Tongue (tissue), 3 donors: ENCODE measurements at places on chromosomes 16 and 17. TPM values are rescaled to one million over a fixed set of nuclear protein-coding genes. Genes with fewer than 3 reads are reported as not detected.

GRCh38 chr17:78967782-78968362, 11.9 kb downstream of the LGALS3BP start:
- no peak for DNase-seq

GRCh38 chr16:75229172-75230031, 10.6 kb downstream of the CTRB1 start:
- no peak for DNase-seq

DNA sequence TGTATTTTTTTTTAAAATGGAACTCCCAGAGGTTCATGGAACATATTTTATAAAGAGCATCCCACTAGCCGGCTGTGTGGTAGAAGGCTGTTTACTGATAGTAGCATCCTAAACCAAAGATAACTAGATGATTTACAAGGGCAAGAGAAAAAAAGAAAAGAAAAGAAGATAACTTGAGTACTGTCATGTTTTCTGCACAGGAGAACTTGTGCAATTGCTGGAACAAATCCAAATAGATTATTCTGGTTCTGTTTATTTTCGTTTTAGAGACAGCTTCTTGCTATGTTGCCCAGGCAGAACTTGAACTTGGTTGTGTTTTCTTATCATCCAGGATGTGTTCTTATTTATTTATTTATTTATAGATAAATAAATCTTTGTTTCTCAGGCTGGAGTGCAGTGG, 20.9 kb upstream of the PPM1D start:
- DNase-seq: no peak

- peak; percentile 61 for DNase-seq
These were observed 5.0 kb downstream of the CA4 start for GRCh38 chr17:60154616-60155426.

Gene RAMP2
- total RNA-seq: 11.9 TPM

Gene STAC2
- total RNA-seq: 0.41 TPM

Gene CIAO3
- total RNA-seq: 36.1 TPM

DNA sequence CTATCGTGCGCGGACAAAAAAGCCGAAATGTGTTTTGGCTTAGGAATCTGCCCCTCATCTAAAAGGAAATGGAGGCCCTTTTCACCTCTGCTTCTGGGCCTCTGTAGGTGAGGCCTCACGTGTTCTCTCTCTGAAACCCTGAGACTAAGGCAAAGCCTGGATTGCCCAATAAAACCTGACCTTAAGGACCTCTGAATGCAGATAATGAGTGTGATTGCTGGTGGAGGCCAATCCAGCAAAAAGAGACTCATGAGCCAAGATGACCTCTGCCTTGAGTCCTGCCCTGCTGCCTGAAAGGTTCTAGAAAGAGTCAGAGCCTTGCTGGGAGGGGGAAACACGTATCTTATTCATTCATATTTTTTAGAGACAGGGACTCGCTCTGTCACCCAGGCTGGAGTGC, 44.5 kb upstream of the ABR start:
- no peak for DNase-seq

Gene KRTAP9-2
- not detected for total RNA-seq

DNA sequence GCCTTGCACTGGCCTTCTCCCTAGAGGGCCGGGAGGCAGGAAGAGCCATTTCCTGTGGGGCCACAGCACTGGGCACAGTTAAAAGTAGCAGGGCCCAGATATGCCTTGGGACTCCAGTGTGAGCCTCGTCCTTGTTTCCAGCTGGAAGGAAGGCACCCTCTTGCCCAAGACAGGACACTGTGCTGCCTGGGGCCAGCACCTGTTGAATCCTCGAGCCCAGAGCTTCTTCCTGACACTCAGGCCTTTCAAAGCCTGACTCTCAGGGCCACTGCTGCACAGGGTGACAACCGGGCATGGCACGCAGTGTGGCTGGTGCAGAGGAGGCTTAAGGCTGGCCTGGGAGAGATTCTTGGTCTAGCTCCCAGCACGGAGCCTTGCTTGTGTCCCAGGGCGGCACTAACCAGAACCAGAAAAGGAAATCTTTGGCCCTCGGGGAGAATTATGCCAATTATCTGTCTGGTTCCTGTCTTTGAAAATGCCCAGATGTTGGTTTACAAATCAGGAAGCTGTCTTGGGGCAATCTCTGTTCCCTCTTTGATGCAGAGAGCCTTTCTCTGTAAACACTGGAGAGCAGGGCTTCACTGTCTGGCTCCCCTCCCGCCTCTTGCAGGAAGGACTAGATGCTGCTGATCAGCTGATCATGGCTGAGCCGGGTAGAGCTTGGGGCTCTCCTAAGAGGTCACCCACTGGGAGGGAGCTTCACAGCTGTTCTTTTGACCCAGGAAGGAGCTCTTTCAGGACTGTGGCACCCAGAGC, 11.1 kb downstream of the LDHD start:
- DNase-seq: peak; percentile 34

DNA sequence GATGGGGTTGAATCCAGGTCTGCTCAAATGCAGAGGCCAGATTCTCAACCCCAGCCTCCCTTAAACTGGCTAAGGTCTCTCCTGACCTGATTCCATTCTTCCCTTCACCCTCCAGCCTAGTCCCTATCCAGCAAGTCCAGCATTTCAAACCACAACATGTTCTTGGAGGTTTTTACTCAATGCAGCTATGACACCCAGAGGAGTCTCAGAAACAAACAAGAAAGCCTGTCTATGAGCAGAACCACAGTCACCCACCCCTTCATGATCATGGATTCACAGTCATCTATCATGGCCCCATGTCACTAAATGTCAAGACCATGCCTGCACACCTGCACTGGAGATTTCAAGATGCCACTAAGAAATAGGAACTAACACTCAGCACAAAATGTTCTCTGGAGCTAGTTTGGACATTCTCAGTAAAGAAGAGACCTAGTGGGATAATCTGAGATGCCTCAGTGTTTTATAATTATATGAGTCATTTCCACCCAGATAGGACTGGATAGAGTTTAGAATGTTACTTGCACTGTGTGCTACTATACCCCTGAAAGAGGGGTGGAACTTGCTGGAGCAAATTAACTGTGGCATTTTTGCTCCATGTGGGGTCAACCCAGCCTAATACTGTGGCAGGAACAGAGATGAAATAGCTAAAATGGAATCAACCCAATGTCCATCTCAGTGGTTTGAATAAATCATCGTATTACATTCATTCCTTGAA, 9.5 kb upstream of the METTL22 start:
- DNase-seq: no peak

DNA sequence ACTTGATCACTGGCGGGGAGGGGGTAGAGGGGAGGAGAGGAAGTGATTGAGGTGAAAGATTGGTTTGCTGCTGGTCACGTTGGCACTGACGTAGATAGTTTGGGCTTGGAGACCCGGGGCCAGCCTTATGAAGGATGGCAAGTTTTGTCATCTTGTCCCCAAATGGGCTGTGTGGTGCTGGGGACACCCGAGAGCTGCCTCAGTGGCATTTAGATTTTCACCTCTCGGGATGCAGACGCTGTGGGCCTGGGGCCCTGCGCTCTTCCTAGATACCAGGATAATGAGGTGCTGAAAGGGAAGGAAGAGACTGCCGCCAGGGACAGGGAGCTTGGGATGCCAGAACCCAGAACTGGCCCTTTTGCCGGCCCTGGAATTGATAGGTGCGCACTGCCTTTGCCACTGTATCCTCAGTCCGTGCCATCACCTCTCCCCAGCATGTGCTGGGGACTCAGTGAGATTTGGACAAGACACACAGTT, 1.4 kb upstream of the SOCS3 start:
- no peak for DNase-seq

GRCh38 chr16:65845466-65846209, 520.9 kb upstream of the CDH5 start:
- no peak for DNase-seq

Gene KREMEN2
- total RNA-seq: 5.6 TPM

GRCh38 chr17:27504188-27504995, 48.1 kb downstream of the KSR1 start:
- no peak for DNase-seq

- no peak for DNase-seq
These were observed 4.7 kb upstream of the RBBP6 start for GRCh38 chr16:24534620-24535019.

Gene COPZ2
- total RNA-seq: 18.2 TPM

DNA sequence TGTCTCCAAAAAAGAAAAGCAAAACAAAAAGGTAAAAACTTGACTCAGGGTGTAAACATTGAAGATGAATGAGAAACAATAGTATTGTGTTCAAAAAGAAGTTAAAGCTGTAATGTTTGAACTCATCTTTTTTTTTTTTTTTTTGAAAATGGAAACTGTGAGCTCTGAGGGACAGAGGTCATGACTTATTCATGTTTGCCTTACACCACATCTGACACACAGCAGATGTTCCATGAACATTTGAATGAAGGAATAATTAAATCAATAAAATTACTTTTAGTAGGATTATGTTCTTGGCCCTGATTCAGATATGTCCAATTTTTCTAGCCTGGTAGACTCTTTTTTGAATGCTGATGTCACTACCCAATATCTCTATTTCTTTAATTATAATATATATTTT, 95.7 kb upstream of the MED13 start:
- DNase-seq: no peak

Gene NLRC3
- total RNA-seq: 0.72 TPM

Gene KRTAP3-1
- total RNA-seq: not detected

Gene WSCD1
- 29.5 TPM for total RNA-seq

DNA sequence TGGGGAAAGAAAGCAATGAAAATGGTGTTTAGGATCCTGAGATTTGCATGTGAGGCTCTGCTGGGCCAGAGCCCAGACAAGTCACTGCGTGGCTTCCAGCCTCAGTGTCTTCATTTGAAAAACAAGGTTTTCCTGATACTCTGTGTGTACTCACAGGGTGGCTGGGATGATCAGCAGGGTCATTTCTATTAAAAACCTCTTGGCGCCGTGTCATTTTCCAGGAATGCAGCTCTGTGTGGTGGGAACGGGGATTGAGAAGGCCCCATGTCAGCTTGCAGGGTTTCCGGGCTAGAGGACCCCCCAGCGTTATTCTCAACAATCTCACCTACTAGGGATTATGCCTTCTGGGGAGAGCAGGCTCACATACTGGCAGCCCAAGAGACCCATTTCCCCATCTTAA, 73.5 kb downstream of the FOXL1 start:
- DNase-seq: no peak

DNA sequence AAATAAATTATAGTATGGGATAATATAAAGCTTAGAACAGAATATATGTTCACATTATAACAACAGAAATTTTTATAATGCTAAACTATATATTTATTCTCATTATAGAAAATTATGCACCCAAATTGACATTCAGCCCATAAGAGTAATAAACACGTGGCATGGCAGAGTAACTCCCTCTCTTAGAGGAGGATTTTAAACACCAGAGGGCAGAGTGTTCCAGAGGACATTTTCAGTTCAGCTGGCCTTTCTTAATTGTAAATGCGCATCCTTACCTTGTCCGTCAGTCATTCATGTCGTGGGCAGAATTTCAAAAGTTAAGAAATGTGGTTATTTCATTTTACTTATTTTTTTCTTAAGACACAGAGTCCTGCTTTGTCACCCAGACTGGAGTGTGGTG, 147.1 kb downstream of the TANC2 start:
- peak; percentile 9 for DNase-seq

Gene CLEC3A
- total RNA-seq: not detected

DNA sequence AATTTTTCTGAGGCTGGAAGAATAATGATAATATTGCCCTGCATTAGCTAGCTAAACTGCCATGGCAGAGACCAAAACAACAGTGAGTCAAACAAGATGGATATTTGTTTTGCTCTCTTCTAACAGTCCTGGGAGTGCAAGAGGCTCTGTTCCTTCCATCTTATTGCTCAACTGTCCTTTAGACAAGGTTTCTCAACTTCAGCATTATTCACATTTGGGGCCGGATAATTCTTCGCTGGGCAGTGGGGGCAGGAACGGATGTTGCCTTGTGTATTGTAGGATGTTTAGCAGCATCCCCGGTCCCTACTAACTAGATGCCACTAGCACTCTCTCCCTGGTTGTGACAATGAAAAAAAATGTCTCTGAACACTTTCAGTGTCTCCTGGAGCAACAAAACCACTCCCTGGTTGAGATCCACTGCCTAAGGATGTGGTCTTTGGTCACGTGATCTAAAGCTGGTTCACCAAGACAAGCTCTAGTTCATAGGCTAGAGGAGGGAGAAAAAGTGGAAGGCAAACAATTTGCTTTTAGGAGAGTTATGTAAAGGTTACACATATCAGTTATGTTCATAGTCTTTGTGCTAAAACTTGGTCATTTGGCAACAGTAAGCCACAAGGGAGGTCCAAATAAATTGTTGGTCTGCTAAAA, 144.4 kb downstream of the PCTP start:
- no peak for DNase-seq

DNA sequence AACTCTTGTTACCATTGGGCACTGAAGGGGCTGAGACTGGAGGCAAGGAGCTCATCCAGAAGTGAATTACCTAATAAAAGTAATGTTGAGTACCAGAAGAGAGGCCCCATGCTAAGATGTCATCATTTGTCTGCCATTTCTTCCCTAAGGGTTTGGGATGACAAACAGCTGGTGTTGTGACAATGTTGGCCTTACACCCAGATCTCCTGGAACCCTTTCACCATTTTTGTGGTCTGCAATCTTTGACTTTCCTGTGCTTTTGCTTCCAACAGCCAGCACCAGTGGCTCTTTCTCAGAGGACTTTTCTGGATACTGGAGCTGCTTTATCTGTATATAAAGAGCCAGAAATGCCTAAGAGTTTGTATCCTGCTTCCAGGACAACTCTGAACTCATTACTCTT, 84.1 kb downstream of the SHISA9 start:
- DNase-seq: no peak

Gene KRT12
- total RNA-seq: not detected

GRCh38 chr17:48441231-48441711, 11.3 kb upstream of the SKAP1 start:
- no peak for DNase-seq

- no peak for DNase-seq
These were observed 12.2 kb downstream of the ADAP2 start for GRCh38 chr17:30933966-30934365.

GRCh38 chr16:75250809-75251279, 580 bp downstream of the BCAR1 start:
- no peak for DNase-seq

Gene KRT9
- not detected for total RNA-seq

- no peak for DNase-seq
These were observed 21.1 kb downstream of the CMC2 start for GRCh38 chr16:80985611-80986010.

DNA sequence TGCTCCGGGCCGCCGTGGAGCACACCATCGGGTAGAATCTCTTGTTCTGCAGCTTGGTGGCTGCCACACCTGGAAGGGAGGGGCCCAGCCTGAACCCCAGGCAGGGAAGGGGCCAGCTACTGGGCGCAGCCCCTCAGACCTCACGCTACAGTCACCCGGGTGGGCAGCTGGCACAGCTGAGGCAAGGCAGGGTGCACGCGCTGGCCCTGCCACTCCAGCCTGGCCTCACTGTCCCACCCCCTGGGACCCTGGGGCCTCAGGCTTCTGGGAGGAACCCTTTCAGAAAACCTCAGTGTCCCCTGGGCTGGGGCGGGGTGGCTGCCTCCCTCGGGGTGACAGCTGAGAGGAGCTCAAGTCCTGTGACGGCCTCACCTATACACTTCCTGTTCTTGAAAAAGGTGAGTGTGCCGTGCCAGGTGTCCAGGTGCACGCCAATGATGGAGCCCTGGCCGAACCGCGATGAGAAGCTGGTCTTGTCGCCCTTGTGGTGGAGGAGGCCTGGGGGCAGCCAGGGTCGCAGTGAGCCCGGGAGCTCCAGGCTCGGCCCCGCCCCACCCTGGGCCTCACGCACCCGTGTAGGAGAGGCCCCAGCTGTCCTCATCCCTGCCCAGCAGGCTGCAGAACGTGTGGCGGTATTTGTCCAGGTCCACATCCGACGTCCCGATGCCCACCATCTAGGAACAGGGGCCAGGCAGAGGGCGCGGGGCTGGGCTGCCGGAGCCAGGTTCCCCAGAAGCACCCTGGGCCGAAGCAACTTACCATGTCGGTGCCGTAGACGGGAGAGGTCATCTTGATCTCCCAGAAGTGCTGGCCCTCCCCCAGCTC, 4.7 kb upstream of the MRPS34 start:
- DNase-seq: no peak
